Right renal cortex interstitium (tissue), 3 donors: ENCODE measurements at places on chromosomes 16 and 17.
A peak's percentile ranks its signal among the peaks of the same experiment; 100 is the strongest.

DNA sequence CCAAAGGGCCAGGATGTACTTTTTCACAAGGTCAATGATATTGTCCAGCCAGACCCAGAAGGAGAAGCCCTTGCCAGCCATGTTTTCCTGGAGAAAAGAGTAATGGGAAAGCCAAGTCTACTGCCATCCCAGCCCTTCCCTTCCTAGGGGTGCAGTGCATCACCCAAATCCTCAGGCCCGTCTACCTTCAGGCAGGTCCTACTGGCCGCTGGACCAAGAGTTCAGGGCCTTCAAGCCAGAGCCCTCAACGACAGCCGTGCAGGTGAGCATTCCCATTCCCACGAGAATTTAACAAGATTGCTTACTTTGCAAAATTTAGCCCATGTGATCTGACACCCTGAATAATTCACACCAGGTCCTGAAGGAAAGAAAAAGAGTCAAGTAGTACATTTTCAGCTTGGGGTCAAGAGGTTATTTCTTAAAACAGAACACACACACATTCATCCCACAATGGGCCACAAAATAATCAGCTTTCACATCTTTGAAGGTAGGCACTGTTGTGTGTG is 35.0 kb downstream of the STAT5A start:
- no peak for DNase-seq

GRCh38 chr16:8199390-8199789 is 390.9 kb downstream of the TMEM114 start:
- no peak for DNase-seq

GRCh38 chr16:53041320-53042051 is 11.2 kb downstream of the CHD9NB start:
- DNase-seq, result no peak

DNA sequence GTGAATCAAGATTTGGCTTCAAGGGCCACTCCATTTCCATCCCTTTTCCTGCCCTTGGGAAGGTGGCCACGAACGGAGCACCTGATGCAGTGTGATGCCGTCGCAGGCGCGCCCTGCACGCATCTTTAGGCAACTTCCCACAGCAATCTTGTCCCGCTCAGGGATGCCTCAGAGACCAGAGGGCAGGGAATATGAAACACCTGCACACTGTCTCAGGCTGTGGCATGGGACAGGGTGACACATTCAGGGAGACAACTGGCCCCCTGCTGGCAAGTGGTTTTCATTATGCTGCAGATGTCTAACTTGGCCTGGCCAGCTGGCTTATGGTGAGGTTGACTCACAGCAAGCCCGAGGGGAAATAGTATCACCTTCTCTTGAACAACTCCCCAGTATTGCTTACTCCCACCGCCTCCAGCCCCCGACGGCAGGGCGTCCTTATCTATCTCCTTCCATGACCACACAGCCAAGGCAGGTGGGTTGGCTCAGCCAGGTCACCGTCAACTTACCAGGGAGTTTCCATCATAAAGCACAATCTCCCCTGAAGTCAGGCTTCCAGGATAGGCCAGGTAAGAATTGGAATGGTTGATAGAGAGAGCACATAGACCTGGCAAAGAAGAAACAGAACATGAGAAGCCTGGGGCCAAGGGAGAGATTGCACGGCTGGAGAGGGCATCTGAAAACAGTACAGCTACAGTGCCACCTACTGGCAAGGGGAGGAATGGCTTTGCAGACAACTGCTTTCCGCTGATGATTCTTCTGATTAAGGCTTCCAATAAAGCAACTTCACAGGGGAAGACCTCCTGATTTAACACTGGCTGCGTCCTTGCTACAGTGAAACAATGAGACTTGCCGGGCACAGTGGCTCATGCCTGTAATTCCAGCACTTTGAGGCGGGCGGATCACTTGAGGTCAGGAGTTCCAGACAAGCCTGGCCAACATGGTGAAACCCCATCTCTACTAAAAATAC is 21.1 kb downstream of the WIPI1 start:
- no peak for DNase-seq

DNA sequence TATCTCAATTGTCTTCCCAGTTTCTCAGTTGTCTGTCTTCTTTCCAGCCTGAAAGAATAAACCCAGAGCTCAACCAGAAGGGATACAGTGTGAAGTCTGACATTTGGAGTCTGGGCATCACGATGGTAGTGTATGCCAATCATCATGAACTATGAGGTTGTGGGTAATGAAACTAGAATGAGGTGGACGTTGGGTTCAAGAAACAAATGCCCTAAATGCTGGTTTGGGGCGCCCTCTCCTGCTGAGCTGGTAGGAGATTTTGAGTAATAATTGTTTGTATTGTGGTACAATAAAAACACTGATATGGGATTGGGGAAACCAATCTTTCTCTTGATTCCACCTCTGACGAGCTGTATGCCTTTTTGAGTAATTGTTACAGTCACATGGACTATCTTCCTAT is 110.4 kb downstream of the MAP2K6 start:
- no peak for DNase-seq

- DNase-seq, result no peak
These were observed 5.8 kb upstream of the ALDH3A1 start for GRCh38 chr17:19753661-19754463.

GRCh38 chr16:58937661-58938060 is 203.5 kb upstream of the GOT2 start:
- DNase-seq, result no peak

GRCh38 chr16:28092721-28093384 is 29.3 kb upstream of the GSG1L start:
- no peak for DNase-seq

DNA sequence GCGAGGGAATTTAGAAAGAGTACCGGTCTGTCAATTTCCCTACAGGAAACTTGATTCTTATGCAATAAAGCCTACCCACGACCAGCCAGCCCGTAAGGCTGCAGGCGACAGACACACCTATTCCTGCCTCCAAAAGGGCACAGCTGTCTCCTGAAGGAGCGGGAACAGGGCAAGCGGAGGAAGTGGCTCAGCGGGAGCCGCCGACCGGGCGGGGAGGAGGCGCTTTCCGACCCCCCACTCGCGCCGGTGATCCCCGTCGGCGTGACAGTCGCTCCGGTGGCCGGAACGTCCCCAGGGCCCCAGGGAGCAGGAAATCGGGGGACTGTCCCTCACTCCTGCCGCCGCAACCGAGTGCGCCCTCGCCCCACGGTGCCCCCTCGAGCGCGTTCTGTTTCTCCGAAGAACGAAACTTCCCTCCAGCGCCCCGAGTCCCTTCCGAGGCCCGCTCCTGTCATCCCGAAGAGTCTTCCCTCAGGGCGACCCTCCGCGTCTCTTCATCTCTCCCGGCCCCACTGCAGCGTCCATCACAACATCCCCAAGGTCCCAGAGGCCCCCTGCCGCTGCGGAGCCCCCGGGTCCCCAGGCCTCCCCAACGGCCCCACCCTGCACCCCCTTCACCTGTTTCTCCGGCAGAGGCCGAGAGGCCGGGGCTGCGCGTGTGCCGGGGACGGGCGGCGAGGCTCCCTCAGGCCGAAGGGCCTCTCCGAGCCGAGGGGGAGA is 421 bp downstream of the STAT3 start:
- DNase-seq, result no peak

- DNase-seq, result no peak
These were observed 9.6 kb downstream of the CDC42EP4 start for GRCh38 chr17:73302189-73302588.

DNA sequence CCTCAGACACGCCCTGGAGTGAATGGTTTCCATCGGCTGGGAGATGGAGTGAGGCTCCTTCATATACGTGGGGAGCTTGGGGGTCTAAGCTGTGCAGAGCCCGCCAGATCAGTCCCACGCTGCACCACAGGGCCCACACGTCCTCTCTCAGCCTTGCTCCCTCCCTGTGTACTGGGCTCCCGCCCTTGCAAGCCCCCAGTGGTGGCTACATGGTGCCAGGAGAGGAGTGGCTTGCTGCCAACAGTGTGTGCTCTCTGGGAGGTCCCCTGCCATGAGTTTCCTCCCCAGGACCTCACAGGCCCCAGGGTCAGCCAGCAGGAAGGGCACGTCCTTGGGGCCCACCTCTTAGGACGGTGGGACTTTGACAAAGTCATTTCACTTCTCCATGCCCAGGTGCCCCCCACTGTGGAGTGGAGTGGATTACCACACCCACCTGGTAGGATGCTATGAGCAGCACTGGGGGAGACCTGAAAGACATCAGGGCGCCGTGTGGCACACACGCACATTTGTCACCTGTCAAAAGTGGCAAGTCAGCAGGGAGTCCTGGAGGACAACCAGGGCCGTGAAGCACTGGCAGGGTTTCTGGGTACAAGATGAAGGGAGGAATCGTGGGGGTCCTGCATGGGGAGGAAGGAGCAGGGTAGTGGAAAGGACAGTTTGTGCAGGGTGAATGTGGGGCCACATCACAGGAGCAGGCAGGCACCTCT is 13.7 kb downstream of the SLC5A10 start:
- DNase-seq, result no peak

- DNase-seq, result peak; percentile 51
These were observed 185.0 kb downstream of the TANC2 start for GRCh38 chr17:63150994-63151464.
